ENCODE measurements at places on chromosomes 16 and 17.

GRCh38 chr17:40058186-40058784 is 4.1 kb upstream of the MED24 start:
- peak; percentile 65 for DNase-seq

DNA sequence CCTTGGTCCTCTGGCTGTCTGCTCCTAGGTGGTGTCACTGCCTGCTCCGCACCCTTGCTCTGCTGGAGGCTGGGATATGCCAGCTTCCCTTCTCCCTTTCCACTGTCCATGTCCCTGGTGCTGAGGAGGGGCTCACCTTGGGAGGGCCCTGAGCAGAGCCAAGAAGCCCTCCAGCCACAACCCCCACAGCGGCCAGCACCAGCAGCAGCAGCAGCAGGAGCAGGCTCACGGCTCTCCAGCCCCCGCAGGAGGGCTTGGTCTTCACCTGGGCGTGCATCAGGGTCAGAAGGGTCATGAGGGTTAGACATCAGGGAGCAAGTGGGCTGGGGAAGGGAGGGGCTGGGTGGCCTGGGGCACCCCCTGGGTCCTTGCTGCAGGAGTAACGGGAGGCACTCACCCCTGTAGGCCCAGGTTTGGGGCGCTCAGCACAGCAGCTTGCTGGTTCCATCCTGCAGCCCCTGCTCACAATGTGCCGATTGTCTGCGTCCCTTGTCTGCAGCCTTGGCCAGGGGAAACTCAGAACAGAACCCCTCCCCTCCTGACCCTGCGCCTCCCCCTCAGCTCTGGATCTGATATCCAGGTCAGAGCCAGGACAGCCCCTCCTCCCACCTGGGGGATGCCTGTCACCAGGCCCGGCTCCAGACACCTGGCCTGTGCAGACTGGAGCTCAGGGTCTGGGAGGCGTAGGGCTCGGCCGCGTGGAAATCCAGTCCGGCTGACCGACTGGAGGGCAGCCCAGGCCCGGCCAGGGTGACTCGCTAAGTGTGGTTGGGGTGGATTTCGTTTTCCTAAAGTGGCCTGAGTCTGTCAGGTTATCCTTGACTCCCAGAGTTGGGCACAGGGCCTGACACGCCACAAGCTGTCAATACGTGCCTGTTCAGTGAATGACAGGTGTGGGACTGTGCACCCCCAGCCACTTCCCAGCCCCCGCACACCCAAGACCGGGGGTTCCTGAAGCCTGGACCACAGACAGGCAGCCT is at the start of gene BRICD5:
BRICD5 (minus strand) TSS at position 478 of the 980 bp plus-strand sequence; CDS start at position 448, 30 bp downstream.
- DNase-seq = no peak

- DNase-seq = no peak
These were observed 10.4 kb upstream of the OR3A1 start for GRCh38 chr17:3308603-3309002.

DNA sequence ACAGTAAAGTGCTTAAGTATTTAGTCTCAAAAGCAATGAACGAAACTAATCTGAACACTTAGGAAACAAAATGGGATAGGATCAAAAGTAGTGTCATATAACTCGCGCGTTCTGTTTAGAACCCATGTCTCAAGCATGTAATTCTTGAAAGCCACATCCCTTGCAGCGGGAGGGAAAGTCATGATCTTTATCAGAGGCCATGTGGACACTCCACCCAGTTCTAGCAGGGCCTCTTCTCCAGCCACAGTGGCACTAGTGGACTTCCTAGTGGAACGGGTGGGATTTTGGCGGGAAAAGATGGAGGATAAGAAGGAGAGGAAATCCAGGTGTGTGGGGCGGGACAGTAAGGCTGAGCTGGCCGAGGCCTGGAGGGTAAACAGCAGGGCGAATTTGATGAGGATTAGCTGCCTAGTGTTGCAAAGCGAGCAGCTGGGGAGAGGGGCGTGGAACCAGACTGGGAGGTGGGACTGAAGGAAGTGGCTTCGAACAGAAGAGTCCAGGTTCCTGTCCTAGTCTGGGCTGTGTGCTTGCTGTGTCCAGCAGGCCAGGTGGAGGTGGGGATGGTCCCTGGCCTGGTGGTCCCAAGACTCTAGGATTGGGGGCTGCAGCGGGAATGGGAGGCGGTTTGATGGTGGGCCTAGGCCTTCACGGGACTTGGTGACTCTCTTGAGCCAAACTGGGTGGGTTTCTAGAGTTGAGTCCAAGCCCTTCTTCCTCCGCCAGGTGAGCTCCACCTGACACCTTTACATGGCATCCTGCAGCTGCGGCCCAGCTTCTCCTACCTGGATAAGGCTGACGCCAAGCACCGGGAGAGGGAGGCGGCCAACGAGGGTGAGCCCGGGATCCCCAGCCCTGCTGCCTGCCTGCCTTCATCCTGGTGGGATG is 15.9 kb downstream of the POLR3E start:
- DNase-seq = no peak
